ENCODE measurements at places on chromosomes 2 and 18.

GRCh38 chr2:239386001-239386670 is 14.7 kb downstream of the HDAC4 start:
- no peak for DNase-seq

- DNase-seq = no peak
Observed at GRCh38 chr2:67712484-67712883, 315.4 kb downstream of the ETAA1 start.

- DNase-seq = no peak
Observed at GRCh38 chr2:68536000-68536399, 68.6 kb downstream of the APLF start.

DNA sequence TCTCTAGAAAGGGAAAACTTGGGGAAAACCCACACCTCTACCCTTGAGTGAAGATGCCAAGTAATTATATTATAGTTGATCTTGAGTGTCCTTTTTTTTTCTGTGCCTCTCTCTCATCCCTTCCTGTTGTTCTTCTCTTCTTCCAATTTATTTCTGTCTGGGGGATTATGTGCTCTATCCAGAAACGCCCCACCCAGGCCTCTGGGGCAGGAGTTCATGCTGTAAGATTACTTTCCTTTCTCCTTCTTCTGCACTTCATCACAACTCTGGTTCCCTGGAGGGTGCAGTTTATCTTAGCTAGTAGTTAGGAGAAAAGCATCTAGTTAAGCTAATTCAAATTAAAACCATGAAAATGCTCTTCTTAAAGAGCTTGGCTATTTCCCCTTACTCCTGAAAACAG is 30.3 kb upstream of the DNAJC27 start:
- DNase-seq = no peak

DNA sequence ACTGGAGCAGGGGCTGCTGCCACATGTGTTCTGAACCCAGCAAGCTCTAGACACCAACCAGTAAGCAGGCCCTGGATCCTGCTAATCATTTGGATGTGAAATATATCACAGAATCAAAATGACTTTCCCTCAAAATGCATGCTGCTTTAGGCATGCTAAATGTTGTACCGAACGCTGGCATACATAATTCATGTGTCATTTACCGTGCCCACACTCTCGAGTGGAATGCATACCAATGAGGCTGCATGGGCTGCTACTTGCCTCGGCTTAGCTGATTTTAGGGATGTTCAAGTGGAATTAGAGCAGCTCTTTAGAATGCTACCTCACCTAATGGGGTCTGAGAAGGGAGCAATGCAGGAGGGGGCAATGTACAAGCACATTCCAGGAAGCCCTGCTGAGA is 509.6 kb upstream of the RAB6C start:
- DNase-seq = no peak

- DNase-seq = peak; percentile 31
Observed at GRCh38 chr2:173739006-173739405, 226.2 kb downstream of the SP3 start.

DNA sequence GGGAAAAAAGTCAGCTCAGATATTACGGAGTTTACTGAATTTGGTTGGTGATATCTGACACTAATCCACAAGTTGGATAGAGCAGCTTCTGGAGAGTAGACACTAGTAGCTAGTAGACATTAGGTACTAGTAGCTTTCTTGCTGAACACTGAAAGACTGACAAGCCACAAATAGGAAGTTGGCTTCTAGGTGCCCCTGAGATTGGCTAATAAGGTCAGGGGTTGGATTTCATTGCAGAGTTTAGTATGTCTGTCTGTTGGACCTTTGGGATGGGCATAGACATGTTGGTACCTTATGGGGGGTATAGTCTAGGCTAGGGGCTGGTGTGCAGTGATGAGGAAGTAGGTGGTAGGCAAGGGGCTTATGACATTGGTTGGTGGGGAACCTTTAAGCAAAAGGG is 164.9 kb upstream of the LRRTM1 start:
- DNase-seq = no peak

- no peak for DNase-seq
Observed at GRCh38 chr2:148901142-148901541, 26.1 kb downstream of the KIF5C start.

- no peak for DNase-seq
Observed at GRCh38 chr2:880201-880970, 70.3 kb upstream of the SNTG2 start.

DNA sequence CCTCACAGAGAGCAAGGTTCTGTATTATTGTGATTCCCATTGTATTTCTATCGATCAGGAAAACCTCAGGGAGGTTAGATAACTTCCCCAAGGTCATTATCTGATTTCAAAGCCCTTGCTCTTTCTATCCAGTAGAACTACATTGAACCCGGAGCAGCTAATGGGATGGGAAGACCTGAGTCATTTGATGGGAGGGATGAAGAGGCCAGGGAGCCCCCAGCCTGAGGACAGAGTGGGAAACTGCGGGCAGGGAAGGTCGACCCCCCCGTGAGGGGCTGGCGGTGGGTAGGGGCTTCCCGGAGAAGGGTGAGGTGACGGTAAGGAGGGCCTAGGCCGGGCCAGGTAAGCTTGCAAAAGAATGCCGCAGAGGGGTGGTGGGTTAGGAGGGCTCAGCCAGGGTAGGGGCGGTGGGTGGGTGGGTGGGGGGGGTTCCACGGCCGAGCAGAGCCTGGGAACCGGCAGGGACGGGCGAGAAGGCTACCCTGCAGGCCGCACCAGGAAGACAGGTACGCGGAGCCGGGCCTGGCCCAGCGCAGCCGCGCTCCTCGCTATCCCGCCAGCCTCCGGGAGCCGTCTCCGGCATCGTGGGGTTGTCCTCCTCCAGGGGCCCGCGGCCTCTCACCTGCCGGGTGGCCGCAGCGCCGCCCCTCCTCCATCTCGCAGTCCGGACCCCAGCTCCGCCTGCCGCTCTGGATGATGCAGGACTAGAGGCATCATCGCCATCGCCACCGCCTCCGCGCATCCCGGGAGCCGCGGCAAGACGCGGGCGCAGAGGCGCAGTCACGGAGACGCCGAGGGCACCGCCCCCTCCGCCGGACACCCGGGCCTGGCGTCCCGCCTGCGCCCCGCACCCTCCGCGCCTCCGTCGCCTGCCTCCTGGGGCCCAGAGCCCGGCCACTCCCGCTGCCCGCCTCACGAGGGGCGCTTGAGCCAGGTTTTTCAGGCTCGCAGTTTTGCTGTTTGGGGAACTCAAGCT is at the start of gene GPR75:
TSS of gene GPR75 (minus strand) at position 762 of the 976 bp plus-strand sequence. CDS start 5,211 bp downstream, outside the sequence.
- peak; percentile 40 for DNase-seq

GRCh38 chr2:226692521-226693126 is 107.0 kb downstream of the IRS1 start:
- DNase-seq = no peak

- no peak for DNase-seq
Observed at GRCh38 chr2:142981756-142982155, 104.3 kb downstream of the KYNU start.

DNA sequence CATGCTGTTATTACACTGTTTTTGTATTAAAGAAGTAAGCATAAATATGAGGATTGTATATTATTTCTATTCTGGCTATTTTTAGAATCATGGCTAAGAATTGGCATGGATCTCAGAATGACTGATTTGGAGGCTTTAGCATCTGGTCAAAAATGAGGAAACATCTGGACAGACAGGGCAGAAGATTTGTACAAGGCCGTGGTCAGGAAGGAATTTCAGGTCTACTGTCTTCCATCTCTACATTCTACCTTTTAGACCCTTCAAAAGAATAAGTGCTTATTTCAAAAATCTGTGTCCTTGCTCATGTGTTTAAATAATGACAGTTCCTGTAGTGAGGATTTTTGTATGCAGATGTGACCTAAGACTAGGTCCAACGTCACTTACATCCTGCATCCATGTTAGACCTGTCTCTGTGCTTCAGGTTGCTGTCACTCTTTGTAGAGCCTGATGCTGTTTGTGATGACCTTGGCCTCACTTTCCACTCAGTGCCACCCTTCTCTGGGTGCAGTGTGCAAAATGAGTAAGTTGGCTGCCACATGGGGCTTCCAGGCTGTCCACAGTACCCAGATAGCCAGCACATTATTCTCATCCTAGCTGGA is 54.7 kb upstream of the B3GNT2 start:
- DNase-seq = no peak

DNA sequence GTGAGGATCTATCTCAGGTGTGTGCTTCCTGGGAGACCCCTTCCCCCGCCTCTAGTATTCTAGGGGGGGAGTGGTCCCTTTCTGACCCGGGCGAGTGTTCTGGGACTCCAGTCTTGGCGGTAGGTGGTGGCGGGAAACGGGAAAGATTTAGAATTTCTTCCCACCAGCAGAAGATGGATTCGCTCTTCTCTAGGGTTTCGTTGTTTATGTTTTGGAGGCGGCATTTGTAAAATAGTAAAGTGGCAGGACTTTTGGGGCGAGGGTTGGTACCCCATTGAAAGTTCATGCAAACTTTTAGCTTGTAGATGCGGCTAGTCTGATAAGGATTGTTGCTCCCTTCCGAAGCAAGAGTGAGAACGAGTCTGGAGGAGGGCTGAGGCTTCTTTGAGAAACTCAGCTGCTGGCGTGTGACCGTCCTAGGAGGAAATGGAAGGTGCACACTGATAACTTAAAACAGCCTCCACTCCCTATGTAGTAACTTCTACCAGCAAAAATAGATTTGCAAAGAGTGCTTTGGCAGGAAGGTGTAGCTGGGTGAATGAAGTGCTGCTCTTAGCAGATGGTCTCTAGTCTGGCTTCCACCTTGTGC is 412 bp downstream of the GPD2 start:
- no peak for DNase-seq

- no peak for DNase-seq
Observed at GRCh38 chr2:215577356-215577755, 141.5 kb upstream of the FN1 start.
